ENCODE measurements at places on chromosomes 3 and 15.

- no peak for DNase-seq
These were observed 12.4 kb upstream of the ETV5 start for GRCh38 chr3:186121278-186121677.

GRCh38 chr3:39011191-39011736 is 40.5 kb downstream of the SCN11A start:
- DNase-seq = no peak

DNA sequence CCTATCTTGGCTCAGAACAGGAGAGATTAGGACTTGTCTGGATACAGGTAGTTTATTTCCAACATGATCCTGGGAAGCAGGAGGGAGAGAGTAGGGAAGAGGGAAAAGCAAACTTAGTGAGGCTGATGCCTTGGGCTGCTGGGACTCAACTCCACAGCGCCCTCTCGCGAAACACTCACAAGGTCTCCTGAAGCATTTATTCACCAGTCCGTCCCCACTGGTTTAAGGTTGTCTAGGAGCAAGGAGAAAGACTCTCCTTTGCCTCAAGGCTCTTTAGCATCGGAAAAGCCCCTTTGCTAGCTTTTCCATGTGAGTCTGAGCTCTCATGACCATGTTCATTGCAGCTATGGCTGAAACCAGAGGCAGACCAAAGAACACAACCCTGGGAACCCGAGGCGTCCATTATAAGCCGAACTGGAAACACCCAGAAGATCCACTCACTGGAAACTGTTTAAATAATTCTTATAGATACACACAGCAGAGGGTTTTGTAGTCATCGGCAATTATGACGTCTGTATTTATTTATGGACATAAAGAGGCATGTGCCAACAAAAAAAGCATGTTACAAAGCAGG is 244.5 kb downstream of the CD47 start:
- DNase-seq = peak; percentile 26

DNA sequence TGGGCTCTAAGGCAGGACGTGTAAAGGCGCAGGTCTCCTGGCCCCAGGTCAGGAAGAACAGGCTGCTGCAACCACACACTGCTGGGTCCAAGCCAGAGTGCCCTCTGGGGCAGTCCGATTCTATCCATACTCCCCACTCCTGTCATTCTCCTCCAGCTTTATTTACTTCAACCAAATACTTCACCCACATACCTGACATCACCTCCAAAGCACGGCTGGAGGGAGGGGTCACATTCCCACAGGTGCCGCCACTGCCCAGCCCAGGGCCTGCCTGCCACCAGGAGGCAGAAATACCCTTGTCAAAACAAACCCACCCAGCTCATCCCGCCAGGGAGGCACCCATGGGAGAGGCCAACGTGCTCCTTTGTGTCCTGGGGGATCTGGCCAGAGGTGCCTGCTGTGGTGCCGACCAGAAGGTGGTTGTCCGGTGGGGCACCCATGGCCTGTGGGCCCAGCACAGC is 100.4 kb downstream of the DAPK2 start:
- no peak for DNase-seq

Measured in hindlimb muscle (tissue), 1 donor.